AG04449 (cell line): ENCODE measurements at places on chromosomes 4 and X.

GRCh38 chr4:173257732-173258717, 76.1 kb downstream of the HMGB2 start:
- no peak for DNase-seq

GRCh38 chr4:19492606-19493005, 759.1 kb upstream of the SLIT2 start:
- no peak for DNase-seq

DNA sequence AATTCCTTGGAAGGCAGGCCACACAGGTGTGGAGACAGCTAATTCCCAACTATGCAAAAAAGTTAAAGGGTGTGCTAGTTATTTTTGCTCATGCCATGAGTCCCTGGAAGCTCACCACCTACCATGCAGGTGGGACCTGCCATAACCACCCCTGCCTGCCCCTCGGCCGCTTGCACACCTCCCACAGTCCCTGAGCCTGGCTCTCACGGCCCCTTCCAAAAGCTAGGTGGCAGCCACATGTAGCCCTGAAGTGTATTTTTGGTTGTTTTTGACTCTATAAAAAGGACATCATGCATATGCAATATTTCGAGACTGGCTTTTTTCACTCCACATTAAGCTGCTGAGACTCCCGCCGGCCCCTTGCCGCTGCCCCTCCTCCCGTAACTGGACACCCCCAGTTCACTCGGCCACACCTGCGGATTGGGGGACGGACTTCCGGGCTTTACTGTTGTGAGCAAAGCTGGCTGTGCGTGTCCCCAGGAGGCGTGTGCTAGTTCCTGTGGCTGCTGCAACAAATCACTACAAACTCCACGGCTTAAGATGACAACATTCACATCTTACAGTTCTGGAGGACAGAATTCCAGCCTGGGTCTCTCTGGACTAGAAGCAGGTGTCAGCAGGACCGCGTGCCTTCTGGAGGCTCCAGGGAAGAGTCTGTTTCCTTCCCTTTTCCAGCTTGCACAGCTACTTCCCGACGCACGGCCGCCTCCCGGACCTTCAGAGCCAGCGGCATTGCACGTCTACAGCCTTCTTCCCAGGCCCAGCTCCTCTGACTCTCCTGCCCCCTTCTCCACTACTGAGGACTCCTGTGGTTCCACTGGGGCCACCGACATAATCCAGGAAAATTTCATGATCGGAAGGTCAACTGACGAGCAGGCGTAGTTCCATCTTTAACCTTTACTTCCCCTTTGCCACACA, 24.8 kb downstream of the ZFYVE28 start:
- DNase-seq = no peak

- no peak for DNase-seq
Observed at GRCh38 chrX:101564651-101565050, 14.3 kb downstream of the ARMCX1 start.

DNA sequence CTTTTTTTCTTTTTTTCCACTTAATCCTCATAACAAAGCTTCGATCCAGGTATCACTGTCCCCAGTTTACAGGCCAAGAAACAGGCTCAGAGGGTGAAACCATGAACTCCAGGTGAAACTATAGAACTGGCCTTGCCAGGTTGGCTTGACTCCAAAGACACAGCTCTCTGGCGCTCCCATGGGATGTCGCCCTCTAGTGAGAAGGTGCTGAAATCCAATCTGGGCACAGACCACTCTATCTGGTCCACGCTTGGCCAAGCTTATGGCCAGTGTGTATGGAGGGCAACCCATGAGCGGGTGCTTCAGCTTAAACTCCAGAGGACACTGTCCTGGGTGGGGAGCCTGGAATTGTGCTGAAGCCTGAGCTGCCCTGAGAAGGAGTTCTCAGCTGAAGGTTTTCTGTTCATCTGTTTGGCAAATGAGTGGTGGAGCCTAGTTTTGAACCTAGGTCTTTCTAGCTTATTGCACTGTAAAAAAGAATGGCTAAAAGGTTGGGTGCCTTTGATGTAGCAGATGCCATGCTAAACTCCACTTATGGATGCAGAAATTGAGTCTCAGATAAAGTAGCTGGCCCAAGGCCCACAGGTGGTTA, 70.5 kb downstream of the SEL1L3 start:
- no peak for DNase-seq
